ENCODE measurements at places on chromosomes 5 and 9. TPM values are rescaled to one million over a fixed set of nuclear protein-coding genes. Genes with fewer than 3 reads are reported as not detected.

Gene GADD45G
- 66.1 TPM for total RNA-seq

Gene AIF1L
- 8.3 TPM for total RNA-seq

Gene DBH
- 0.06 TPM for total RNA-seq

Gene GPRIN1
- total RNA-seq = 5.7 TPM

Gene DDX4
- 85.8 TPM for total RNA-seq

Gene PRRX2
- 19.1 TPM for total RNA-seq

Gene ASS1
- total RNA-seq = 68.5 TPM

Gene SIMC1
- 119 TPM for total RNA-seq

Gene C5orf52
- 13.9 TPM for total RNA-seq

Gene TAF11L9
- total RNA-seq = not detected

Gene IL13
- total RNA-seq = 17.3 TPM

Gene NRARP
- total RNA-seq = 40.6 TPM

Gene QRFP
- not detected for total RNA-seq

Gene HBEGF
- 23.9 TPM for total RNA-seq

Gene SLC6A19
- 0.68 TPM for total RNA-seq

Gene ADAMTS19
- 4.6 TPM for total RNA-seq

Gene OMD
- total RNA-seq = 1.1 TPM

Gene ENTPD2
- 5.7 TPM for total RNA-seq

Gene ITGA1
- total RNA-seq = 8.1 TPM

Gene PCDHGA12
- 10.3 TPM for total RNA-seq

Gene KLHL3
- 35.0 TPM for total RNA-seq

Gene PRSS3
- total RNA-seq = 3.3 TPM

Gene PPP3R2
- total RNA-seq = 18.0 TPM

Gene SLC46A2
- 1.4 TPM for total RNA-seq

Gene SGCD
- total RNA-seq = 6.1 TPM

Gene MEGF10
- total RNA-seq = 4.6 TPM

Gene PAPPA
- 1.9 TPM for total RNA-seq

Gene OCLN
- 16.0 TPM for total RNA-seq

Gene TMEM252
- total RNA-seq = not detected

Gene PHF24
- 132 TPM for total RNA-seq
